ENCODE measurements at places on chromosomes 7 and 10.

DNA sequence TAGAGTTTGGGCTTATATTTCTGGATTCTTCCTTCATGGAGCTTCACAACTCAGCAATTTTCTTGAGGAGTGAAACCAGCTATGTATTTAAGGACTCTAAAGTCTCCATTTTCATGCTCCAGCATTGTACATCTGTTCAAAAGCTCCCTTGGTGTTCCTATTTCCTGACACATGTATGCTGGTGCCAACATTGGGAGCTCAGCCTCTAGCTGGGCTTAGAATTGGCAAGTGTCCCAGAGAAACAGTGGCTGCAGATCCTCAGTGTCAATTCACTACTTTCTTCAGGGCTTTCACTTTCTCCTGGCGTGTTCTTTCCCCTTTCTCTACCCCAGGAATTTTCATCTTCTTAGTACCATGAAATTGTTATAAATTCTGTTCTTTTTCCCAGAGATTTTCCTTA lies 103.1 kb downstream of the ZNF467 start:
- DNase-seq, result peak; percentile 49

GRCh38 chr7:2566890-2567678 lies 8.3 kb downstream of the IQCE start:
- peak; percentile 72 for DNase-seq

DNA sequence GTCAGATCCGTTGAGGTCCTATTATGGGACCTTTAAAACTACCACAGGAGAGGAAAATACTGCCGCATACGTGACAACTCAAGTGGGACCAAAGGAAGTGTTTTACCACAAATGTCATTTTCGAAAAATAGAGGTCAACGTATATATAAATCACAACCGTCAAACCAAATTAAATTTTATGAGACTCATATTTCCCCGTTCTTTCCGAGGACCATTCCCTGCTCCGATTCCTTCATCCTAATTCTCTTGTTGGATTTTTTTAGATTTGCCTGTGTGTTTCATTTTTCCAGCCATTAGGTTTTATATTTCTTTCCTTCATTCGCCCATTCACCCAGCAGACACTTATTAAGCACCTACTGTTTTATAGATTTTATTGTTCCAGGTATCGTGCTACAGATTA lies 583.9 kb upstream of the FOXK1 start:
- DNase-seq, result no peak

DNA sequence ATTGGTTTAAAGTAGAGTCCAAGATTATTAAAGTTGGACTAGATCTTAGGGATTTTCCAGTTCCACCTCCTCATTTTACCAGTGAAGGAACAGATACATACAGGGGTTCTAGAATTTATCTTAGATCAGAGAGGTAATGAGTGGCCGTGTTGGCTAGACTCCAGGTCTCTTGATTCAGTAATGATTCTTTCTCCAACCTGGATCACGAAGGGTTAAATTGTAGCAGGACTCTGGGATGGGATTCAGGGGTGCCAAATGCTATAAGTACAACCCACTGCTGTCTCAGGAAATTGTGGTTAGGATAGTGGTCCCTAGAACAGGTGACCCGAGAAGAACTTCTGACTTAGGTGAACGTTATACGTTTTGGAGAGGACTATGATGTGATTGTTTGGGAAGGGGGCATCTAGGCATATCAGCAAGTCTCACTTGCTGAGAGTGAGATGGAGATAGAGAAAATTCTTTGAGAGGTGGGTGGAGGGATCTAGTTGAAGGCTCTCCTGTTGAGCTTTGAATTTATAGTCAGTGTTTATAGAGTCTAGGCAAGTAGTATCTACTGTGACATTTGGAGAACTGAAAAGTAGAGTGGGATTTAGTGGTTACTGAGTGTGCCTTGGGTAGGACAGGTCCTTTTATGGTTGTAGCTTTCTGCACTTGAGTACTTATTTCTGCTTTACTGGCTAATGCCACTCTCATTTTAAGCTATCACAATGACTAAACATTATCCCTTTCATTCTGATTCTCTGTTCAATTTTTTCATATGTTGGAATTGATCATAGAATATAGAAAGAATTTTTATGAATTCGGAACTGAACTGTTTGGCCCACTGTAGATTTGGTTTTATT lies 58.3 kb downstream of the ST7 start:
- DNase-seq, result no peak

GRCh38 chr7:104931181-104931781 lies 82.7 kb upstream of the KMT2E start:
- DNase-seq, result no peak

- DNase-seq, result peak; percentile 93
Observed at GRCh38 chr10:35058134-35058533, 32.0 kb downstream of the CUL2 start.

- DNase-seq, result no peak
Observed at GRCh38 chr10:47031211-47031900, 120.1 kb downstream of the PTPN20 start.

- peak; percentile 40 for DNase-seq
Observed at GRCh38 chr10:76071653-76072365, 640.4 kb downstream of the LRMDA start.

GRCh38 chr7:94382132-94382531 lies 12.6 kb upstream of the COL1A2 start:
- no peak for DNase-seq

DNA sequence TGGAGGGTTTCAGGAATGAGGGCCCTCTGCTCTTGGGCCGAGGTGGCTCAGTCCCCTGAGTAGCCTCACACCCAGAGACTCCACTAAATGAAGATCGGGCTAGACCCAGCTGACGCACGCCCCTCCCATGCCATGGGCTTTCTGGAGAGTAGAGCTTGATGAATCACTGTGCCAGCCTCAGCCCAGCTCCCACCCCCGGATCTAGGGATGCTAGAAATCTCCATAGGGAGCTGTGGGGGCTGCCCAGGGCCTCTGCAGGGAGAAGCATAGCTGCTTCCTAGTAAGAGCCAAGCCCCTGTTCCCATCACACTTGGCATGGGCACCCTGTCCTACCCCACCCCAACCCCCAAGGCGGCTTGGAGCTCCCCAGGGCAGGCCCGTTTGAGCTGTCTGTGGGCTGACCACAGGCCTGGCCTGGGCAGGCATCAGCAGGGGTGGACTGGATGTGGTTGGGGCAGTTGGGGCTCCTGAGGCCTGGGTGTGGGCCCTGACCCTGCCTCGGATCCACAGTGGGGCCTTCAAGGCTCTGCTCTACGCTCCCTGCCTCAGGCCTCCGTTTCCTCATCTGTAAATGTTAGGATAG lies 121.2 kb downstream of the ZMIZ1 start:
- DNase-seq, result no peak

DNA sequence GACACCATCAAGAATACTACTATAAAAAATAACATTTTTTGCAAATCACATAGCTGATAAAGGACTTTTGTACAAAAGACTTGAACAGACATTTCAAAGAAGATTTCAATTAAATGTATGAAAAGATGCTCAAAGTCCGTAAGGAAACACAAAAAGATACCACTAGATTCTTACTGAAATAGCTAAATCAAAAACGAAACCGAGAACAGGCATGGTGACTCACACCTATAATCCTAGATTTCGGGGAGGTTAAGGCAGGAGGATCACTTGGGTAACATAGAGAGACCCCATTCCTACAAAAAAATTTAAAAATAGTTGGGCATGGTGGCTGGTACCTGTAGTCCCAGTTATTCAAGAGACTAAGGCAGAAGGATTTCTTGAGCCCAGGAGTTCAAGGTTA lies 520.2 kb upstream of the GRM3 start:
- DNase-seq, result no peak

DNA sequence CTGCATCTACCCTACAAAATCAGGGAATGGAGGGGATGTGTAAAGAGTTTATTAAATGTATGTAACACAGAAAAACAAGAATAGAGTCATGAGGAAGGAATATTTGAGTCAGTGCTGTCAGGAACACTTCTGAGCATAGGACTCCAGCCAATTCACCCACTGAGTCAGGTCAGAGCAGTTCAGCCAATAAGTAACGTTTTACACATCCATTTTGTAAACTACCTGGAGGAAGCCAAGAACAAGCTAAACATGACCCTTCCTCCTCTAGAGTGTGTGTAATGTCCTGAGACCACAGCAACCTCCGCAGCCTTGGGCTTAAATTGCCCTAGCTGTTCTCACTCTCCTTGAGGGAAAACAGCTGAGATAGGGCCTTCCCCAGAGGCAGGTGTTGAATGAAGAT lies 691.5 kb upstream of the LRRN3 start:
- DNase-seq, result peak; percentile 41

DNA sequence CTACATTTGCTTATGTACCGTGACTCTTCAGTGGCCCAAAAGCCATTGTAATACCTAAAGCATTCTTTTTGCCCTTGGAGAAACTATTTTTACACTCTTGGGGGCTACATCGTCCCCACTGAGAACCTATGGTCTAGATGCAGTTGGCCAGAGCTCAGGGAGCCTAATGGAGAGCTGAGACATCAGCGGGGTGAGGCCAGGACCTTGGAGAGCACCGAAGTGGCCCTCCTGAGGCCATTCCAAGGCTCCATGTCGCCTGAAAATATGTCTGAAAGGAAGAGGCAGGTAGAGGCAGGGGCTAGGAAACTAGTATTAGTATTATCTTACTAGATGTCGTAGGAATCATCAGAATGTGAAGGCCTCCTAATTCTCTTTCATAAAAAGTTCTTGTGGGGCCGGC lies 4.9 kb downstream of the PKD2L1 start:
- no peak for DNase-seq

DNA sequence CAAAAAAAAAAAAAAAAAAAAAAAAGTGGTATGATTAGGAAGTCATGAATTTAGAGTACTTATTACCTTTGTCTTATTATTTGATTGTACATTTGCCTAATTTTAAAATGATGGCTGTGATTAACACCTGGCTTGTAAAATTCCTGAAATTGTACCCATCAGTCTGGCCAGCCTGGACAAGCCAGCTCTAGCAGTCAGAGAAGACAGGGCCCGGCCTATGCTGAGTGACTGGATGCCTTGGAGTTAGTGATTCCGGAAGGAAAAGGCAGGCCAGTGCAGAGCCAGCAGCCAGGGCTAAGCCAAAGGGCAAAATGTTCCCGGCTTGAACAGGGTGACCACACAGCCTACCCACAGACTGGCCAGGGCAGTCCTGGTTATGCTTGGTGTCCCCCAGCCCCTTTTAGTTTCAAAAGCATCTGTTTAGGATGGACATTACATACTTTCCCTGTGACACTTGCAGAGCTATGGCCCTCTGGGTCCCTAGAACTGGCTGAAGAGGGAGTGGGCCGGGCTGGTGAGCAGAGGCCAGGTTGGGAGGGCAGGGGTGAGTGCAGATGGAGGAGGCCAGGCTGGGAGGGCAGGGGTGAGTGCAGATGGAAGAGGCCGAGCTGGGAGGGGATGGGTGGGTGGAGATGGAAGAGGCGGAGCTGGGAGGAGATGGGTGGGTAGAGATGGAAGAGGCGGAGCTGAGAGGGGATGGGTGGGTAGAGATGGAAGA lies 61.7 kb downstream of the PROSER2 start:
- no peak for DNase-seq

DNA sequence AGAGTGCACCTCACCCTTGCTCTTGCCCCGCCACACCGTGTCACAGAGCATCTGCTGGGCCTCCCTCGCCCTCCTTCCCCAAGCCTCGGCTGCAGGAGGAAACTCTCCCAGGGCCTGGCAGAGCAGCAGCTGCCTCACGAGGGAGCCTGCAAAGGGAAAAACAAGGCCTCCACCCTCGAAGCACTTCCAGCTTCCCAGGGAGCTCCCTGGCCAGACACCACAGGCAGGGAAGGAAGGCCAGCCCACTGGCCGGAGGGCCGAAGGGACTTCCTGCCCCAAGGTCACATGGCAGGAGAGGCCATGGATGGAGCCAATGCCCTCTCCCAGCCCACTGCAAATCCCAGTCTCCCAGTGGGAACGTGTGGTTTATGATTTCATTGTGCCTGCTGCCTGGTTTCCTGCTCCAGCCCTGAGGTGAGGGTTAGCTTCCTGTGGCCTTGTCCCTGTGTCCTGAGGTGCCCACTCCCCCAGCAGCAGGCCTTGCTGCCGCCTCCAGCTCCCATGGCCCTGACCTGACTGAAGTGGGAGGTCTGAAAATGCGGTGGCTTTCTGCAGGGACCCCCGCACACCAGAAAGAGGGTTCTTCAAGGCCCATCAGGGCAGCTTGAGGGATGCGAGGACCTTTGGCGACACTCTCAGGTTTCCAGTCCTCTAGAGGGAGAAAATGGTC lies 100.5 kb upstream of the PPIF start:
- no peak for DNase-seq

DNA sequence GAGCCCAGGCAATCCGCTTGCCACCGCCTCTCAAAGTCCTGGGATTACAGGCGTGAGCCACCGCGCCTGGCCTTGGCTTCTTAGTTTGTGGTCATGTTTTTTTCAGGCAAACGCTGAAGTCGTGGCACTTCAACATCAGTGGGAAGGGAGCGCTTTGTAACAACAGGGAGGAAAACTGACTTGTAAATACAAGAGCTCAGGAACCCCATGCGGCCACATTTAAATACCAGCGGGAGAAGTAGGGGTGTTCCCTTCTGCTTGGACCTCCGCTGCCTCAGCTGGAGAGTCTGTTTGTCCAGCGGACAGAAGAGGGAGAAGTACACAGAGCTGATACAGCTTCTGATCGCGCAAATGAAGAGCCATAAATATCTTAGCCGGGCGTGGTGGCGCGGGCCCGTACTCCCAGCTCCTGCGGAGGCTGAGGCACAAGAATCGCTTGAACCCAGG lies 108.7 kb upstream of the KMT2C start:
- DNase-seq, result no peak

- no peak for DNase-seq
Observed at GRCh38 chr10:124830445-124830844, 28.8 kb downstream of the ABRAXAS2 start.

DNA sequence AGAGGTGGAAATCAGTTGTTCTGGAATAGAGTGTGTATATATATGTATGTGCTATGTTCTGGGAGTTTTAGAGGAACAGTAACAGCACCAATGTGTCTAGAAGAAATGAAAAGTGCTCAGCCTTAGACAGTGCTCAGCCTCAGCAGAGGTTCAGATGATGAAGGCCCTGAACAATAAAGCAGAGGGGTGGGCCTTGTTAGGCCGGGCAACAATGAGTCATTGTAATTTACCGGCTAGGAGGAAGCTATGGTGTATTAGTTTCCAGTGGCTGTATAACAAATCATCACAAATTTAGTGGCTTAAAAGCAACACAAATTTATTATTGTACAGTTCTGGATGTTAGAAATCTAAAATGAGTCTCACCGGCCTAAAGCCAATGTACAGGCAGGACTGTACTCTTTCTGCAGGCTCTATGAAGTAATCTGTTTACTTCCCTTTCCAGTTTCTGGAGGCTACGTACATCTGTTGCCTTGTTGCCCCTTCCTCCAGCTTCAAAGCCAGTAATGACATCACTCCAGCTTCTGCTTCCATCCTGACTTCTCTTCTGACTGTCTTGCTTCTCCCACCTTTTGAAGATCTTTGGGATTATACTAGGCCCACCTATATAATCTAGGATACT lies 84.6 kb downstream of the CH25H start:
- DNase-seq, result peak; percentile 52

Data from astrocyte of the spinal cord (primary cell).